ENCODE measurements at places on chromosomes 3 and 15.

- DNase-seq, result no peak
Measured at GRCh38 chr3:131914090-131914691, 120.6 kb downstream of the CPNE4 start.

GRCh38 chr3:183260167-183260904 lies 7.3 kb downstream of the B3GNT5 start:
- no peak for DNase-seq

- no peak for DNase-seq
Measured at GRCh38 chr3:145671121-145671520, 489.9 kb downstream of the PLOD2 start.

- DNase-seq, result no peak
Measured at GRCh38 chr3:32991781-32992180, 40.3 kb downstream of the CCR4 start.

DNA sequence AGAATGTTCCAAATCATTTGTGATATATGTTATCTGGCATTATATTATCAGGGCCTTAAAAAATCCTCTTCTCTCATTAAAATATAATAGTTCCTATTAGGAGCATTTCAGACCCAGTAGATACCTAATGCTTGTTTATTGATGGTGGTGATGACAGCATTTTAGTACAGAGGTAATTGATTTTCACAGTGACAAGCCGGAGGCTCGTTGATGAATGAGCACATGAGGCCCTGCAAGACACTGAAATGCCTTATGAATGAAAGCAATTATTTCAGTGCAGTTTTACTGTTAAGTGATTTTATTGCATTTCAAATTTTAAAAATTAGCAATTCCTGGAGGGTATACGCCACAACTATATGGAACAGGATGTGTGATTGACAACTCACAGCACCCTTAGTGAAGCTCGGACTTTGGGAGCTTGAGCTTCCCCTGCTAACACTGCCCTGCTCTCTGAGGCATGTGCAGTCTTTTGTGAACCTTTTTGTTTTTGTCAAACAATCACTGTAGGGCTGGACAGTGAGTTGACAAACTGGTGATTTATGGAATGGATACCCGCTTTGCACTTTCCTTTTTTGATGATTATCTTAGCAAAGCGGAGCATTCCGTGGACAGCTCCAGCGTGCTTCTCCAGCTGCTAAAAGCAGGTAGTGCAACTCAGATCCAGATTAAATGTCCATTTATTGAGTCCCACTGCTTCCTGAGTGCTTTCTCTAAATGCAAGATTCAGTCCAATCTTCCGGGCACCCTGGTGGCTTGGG lies 187.0 kb upstream of the ATP10A start:
- DNase-seq, result no peak

DNA sequence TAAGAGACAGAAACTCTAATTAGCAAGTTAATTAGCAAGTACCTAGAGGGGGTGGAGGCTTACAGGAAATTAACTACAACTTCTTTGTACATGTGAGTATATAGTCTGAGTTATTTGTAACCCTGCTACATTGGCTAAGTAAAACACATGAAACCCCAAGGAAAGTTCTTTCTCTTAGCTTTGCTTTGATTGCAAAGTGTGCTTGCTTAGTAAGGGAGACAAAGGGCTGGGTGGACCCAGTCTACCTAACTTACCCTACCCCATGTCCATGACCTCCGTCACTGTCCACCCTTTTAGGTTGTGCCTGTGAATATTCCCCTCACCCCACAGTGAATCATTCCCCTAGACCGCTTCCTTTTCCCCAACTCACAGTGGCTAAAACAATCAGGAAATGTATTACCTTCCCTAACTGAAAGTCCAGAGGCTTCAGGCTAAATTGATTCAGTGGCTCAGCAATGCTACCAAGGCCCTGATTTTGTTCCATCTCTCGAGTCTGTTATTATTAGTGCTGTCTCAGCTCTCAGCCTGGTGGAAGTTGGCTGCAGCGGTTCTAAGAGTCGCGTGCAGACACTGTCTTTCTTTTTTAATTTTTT lies 31.1 kb upstream of the RYR3 start:
- no peak for DNase-seq

DNA sequence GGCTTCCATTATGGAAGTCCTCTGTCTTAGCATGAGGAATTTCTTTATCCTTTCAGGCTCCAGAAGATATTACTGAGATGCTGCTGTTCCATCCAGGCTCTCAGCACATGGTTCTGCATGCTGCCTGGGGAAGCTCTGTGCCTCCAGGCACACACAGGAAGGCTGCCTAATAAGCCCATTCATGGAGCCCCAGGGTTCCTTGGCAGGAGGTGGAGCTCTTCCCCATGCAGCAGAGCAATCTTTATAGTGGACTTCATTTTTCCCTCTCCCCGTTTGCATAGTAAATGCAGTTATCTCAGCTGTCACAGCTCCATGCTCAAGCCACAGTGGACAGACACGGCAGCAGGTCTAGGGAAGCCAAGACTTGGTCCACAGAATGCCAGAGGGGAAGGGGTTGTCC lies 57.6 kb downstream of the BOC start:
- no peak for DNase-seq

GRCh38 chr3:10274601-10275000 lies 18.1 kb downstream of the GHRL start:
- DNase-seq, result no peak

DNA sequence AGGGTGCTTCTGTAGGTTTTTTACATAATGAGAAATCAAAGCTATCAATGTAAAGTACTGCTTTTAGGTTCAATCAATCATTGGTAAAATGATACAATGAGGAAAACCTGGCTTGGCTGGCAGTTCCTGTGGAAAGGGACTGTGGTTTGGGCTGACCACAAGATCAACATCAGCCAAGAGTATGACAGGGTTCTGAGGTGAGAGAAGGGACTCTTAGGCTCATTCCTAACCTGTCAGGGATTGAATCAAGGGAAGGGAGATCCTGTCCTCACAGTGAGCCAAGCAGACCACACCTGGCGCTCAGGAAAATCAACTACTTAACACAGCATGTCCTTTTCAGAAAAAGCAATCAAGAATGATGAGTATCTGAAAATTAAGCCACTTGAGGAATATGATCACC lies 111.1 kb downstream of the MAGI1 start:
- DNase-seq, result no peak
